ENCODE measurements at places on chromosomes 6 and 20.

- DNase-seq = no peak
Observed at GRCh38 chr6:102085257-102085656, 691.7 kb downstream of the GRIK2 start.

DNA sequence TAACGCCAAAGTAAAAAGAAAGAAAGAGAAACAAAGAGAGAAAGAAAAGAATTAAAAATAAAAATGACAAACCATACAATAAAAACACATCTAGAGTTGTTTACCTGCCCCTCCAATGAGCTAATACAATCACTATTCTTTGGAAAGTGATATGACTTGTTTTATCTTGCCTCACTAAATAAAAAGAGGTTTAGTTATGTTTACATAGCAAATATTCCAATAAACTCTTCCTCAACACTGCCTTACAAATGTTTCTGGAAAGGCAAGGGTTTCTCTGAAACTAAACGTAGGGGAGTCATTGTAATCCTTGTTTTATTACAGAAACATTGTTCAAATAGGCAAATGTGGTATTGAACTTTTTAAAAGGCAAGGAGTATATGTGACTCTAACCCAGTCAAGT is 396.2 kb downstream of the EPM2A start:
- DNase-seq = no peak

GRCh38 chr6:151242420-151242861 is 2.7 kb downstream of the AKAP12 start:
- DNase-seq = peak; percentile 13

- DNase-seq = no peak
Observed at GRCh38 chr20:36550790-36551299, 9.5 kb downstream of the MYL9 start.

- DNase-seq = peak; percentile 59
Observed at GRCh38 chr6:112337209-112337638, 9.9 kb upstream of the RFPL4B start.

DNA sequence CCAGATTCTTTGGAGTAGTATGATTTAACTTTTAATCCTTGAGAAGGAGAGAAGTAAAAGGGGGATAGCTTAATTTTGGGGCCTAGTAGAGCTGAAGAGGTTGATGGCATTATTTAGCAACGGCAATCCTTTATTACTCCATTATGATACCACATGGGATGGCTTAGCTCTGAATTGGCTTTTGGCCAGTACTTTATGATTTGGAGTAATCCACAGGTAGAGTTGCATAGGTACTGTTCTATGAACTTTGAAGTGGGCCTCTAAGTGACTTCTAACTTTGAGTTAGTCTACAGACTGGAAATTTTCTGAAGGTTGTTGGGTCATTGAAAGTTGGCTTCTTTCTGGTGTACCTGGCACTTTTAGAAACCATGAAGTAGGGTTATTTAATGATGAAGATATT is 11.6 kb downstream of the YWHAB start:
- no peak for DNase-seq

DNA sequence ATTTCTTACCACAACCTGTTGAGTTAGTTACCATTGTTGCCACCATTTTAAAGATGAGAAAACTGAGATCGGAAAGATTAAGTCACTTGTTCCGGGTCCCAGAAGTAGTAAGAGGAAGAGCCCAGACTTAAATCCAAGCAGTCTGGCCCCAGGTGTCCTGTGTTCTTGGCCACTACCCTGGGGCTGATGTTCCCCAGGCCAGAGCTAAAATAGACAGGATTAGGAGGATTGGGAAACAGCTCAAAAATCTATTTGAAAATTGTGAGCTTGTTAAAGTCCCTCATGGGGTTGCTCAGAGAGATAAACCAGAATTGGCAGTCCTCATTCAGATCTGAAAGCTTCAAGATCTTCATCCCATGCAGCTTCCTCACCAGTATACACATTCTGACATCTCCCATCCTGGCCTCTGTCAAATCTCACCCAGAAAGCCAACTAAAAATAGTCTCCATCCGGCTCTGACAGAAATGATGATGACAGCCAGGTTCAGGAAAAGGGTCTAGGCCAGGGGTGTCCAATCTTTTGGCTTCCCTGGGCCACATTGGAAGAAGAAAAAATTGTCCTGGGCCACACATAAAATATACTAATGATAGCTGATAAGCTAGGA is 62.0 kb downstream of the GFOD1 start:
- DNase-seq = no peak

DNA sequence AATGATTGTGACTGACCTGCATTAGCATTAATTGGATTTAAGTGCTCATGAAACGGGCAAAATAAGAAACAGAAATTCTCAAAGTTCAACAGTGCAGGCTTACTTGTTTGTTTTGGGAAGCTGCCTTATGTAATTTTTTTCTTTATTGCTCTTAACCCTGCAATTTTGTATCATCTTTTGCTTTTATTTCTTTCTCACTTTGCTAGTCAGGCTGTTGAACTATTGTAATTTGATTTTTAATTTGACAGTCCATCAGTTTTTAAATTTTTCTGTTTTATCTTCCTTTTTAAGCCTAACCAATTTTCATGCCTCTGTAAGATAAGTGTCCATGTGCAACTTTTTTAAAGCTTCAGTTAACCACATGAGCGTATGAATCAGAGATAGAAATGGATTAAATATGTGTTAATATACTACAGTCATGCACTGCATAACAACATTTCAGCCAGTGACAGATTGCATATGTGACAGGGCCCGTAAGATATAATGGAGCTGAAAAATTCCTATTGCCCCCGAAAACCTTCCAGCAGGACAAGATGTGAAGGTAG is 44.6 kb downstream of the PEX7 start:
- no peak for DNase-seq

DNA sequence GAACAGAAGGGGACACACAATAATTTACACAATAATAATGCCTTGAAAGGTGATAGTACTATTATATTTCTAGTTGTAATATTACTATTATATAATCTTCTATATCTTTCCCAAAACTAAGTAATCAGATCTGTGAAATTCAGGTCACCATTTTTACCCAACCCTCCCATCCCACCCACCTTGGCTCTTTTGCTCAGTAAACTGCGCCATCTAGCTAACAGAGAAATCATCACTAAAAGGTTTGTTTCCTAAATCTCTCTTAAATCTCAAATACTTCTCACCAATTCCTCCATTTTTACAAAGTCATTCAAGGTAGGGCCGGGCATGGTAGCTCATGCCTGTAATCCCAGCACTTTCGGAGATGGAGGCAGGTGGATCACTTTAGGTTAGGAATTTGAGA is 83.4 kb downstream of the CDK19 start:
- no peak for DNase-seq

- DNase-seq = no peak
Observed at GRCh38 chr6:7021301-7021700, 86.5 kb upstream of the RREB1 start.

- peak; percentile 90 for DNase-seq
Observed at GRCh38 chr20:10219452-10219791, 792 bp downstream of the SNAP25 start.

DNA sequence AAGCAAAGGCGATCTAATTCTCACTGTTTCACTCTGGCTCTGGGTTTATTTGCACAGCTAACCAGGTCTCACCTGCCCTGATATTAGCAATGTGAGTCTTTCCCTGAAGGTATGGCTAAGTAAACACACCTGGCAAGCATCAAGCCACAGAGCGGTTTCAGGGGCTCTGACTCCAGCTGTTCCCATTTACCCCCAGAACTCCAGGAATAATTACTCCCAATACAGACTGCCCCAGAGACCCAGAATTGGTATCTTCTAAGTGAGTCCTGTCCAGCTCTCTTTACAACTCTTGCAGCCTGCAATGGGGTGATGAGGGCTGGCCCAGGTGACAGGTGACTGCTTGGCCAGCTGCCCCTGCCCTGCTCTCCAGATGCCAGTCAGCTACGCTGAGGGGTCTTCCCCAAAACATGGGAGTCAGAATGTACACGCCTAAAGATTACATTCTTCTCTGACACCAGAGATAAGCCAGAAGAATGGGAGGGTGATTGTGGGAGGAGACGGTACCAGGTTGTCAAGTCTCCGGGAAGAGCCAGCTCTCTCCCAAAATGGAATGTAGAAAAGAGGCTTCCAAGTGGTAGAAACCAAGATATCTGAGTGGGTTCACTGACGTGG is 4.9 kb upstream of the LRRN4 start:
- DNase-seq = peak; percentile 97

DNA sequence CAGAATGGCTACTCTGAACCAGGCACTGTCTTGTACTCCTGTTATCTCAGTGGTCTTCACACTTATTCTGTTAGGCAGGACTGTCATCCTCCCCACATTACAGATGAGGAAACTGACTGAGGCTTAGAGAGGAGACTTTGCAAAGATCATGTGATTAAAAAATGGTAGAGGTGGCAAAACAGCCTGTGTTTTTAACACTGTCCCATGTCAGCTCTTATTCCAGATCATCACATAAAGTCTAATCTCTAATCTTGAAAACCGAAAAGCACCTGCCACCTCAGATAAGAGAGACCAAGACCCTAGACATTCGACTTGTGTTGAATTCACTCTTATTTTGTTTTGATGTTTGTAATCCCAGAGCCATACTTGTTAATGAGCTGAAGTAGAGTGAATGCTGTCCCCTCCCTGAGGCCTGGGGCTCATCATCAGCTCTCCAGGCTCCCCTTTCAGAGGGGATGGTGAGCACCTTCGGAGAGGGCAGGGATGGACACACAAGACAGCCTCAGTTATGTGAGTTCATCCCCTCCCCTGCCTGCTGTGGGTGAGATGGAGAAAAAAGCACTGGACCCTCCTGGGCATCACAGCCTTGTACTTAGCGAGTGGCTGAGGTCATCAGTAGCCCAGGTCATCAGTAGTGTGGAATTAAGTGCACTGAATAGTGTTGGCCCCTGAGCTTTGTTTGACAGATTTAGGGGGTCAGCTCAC is 30.6 kb downstream of the MTHFD1L start:
- no peak for DNase-seq

DNA sequence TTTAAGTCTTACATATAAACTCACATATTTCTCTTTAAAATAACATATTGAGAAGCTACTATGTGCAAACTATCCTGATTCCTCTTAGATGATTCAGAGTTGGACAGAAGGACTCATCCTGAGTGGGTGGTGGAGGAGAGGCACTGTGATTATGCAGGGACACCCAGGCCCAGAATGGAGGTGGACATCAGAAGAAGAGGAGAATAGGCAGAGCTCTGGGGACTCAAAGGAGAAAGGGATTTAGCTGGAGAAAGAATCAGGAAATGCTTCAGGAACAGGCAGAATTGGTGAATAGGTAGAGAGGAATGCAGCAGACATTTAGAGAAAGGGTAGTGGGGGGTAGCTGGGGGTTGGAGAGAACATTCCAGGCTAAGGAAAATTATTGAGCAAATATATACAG is 17.4 kb downstream of the RCAN2 start:
- DNase-seq = no peak

- no peak for DNase-seq
Observed at GRCh38 chr6:160861824-160862223, 129.7 kb upstream of the MAP3K4 start.

DNA sequence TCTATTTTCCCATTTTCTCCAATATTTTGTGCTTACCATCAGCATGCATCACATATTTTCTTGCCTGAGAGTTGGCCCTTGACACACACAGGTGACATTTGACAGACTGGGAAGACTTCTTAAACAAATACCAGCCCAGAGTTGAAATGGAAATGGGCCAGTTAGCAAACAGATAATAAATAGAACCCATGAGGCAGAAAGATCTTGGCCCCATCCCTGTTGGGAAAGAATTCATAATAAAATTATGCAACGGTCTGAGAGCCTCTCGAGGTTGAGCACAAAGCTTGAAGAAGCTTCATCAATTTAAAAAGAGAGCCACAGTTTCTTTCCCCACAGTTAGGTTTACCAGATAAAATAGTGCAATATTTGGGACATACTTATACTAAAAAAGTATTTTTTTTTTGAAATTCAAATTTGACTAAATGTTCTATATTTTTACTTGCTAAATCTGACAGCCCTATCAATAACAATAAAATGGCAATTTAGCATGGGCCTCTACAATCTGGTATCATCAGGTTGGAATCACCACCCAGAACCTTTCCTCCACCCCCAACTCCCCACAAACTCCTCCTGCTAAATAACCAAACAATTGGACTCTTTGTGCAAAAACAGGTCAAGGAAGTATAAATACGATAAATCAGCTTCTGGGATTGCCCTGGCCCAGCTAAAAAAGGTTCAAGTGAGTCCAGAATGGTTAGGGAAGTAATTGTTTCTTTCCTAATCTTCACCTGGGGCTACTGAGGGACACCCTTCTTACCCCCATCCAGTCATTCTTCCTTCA is 129.8 kb downstream of the CD164 start:
- DNase-seq = no peak

DNA sequence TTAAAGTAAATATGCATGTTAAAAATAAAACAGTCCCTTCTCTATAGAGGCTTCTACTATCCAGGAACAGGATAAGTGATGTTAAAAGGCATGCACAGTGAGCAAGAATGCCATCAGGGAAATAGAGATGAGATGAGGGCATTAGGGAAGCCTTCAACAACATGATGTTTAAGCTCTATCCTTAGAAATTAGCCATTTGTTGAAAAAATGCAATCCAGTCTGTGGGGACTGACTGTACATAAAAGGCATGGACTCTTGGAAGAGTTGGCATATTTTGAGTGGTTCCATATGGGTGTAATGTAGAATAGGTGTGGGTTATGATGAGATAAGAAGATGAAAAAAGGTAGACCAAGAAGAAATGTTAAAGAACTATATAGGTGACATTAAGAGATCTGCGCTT is 5.8 kb downstream of the KIAA0319 start:
- DNase-seq = no peak

DNA sequence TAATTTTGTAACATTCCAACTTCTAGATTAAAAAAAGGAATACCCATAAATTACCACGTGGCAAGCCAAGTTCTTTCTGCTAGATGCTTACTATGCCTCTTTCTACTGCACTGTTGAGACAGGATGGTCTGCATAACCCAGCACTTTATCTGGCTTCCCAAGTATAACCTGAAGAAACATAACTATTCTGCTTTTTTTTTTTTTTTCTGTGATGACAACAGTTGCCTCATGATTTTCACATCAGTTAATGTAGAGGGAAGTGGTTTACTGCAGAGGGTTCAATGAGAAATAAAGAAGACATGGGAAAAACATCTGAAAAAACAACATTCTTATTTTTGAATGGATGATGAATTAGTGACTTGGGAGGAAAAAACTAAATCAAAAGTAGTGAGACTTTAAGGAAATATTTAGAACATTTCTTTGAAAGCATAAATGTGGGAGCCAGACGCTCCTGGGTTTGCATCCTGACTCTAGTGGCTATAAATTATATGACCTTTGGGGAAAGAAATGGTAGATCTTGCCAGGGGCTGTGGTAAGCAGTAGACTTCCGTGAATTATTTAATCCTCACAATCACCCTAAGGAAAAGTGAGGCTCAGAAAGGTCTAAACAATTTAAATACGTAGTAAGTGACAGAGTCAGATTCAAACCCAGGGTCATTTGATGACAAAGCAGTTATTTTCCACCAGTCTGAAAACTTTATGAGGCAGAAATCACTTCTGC is 230.7 kb downstream of the PHACTR1 start:
- no peak for DNase-seq

GRCh38 chr20:37755665-37756064 is 61.8 kb downstream of the CTNNBL1 start:
- DNase-seq = peak; percentile 41

GRCh38 chr6:156719395-156719719 is 57.8 kb upstream of the ARID1B start:
- no peak for DNase-seq

GRCh38 chr6:132004668-132005067 is 53.5 kb upstream of the CCN2 start:
- no peak for DNase-seq
